ENCODE measurements at places on chromosomes 3 and 15.

DNA sequence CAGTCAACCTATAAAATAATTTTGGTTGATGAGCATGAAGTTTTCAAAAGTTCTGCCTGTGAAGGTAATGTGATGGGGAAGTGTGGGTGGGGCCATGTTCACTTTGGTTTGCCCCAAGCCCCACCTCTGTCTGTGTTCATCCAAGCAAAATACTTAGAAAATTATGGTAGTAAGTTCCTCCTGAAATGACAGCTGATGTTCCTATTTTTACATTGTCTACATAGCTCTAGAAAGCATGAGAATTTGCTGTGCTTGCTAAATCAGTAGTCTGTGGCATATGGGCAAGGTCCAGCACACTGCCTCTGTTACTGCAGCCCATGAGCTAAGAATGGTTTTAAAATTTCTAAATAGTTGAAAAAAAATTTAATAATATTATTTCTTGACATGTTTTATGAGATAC is 21.9 kb upstream of the CP start:
- no peak for DNase-seq

- no peak for DNase-seq
Observed at GRCh38 chr3:97910931-97911351, 61.3 kb downstream of the RIOX2 start.

DNA sequence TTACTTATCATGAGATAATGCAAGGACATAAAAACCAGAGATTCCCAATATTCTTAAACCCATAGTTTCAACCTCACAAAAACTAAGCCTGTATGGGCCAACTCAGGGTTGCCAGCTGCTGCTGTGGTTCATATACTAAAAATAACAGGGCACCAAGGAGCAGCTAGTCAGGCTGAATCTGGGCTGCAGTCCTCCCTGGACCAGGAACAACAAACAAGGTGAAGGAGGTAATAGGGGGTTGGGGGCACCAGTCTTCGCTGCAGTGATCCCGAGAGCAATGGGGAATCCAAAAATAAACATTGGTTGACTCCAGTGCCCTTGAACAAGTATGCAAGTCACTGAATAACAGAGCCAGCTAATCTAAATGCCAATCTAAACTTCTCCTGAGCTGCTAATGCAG is 108.9 kb downstream of the MECOM start:
- DNase-seq: no peak

DNA sequence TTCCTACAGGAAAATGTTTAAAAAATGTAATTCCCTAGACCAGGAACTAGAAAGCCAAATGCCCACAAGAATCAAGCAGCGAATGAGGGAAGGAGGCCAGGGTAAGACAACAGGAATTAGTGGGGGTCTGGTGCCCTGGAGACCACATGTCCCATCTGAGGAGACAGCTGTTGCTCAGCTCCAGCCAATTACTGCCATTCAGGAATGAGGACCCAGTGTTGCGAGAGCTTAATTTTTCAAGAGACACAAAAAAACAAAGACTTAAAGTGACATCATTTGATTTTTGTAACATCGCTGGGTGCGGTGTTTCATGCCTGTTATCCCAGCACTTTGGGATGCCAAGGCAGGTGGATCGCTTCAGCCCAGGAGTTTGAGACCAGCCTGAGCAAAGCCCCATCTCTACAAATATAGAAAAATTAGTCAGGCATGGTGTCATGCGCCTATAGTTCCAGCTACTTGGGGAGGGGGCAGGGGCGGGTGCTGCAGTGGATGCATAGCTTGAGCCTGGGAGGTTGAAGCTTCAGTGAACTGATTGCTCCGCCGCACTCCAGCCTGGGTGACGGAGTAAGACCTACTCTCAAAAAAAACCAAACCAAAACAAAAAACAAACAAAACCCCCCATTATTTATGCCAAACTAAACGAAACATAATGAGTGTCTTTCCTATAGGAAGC is 52.8 kb upstream of the LRIG1 start:
- no peak for DNase-seq

- DNase-seq: no peak
Observed at GRCh38 chr3:178420033-178420432, 116.2 kb upstream of the KCNMB2 start.

GRCh38 chr3:39124876-39125840 is 17.7 kb downstream of the TTC21A start:
- no peak for DNase-seq

DNA sequence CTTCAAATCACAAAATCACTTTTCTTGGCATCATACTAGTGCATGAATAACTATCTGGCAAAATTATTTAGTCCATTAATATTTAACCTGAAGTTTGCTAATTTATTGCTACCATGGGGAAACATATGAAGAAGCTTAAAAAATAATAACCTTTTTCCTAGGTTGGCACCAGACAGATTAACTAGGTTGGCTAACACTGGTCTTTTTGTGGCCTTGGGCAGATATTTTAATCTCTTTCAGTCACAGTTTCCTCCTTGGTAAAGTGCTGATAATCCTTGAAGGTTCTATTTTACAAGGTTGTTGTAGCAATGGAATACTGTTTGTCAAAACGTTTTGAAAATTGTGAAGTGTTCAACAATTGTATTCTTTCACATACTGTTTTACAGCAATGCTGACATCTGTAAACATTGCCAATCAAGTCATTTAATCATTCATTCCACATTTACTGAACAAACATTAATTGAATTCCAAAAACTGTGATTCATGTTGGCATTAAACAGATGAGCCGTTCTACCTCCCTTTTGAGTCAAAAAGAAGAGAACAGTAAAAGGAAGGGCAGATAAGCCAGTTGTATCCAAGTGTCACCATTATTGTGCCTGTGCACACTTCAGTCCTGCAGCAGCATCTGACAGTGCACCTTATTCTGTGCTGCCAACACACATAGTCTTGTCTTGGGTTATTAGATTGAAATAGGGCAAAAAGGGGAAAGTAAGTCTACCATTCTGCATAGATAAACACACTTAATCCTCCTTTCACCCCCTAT is 21.9 kb downstream of the EPHA6 start:
- DNase-seq: no peak

DNA sequence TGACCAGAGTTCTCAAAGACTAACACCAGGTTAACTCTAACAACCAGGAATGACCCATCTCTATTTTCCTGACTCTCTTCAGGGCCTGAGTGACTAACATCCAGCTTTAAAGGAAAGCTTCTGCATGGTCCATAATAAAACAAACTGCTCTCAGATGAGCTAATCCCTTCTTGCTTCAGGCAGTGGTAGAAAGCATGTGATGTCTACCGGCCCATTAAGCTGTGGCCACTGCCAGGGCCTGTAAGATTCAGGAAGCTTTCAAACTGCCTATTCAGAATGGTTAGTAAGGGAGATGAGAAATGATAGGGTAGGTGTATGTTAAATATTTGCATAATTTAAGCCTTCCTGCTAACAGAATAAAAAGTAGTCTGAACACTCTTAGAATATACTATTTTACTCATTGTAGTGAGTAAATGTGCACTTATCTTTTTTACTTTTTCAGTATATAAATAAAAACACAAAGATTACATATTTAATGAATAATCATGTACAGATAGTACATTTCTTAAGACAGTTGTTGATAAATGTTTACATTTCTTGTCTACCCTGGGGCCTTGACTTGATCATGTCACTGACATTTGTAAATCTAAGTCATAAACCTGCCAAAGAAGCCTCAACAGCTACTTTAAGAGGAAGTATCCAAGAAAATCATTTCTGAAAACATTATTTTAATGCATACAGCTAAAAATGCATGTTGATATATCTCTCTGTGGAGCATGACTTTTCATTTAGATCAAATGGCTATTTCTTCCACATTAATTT is 222.0 kb downstream of the MCTP2 start:
- no peak for DNase-seq

DNA sequence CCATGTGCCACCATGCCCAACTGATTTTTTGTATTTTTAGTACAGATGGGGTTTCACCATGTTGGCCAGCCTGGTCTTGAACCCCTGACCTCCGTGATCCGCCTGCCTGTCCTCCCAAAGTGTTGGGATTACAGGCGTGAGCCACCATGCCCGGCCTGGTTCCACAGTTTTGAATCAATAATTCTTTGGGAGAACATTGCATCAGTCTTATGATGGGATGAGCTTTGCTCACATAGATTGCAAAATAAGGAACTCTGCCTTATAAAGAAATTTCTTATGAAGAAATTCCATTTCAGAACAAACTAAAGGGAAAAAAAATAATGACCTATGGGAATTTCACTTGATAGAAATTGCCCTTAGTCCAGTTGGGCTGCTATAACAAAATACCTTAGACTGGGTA is 15.8 kb upstream of the TMPRSS7 start:
- DNase-seq: no peak

GRCh38 chr3:132645058-132645457 is 14.6 kb downstream of the ACAD11 start:
- DNase-seq: no peak

DNA sequence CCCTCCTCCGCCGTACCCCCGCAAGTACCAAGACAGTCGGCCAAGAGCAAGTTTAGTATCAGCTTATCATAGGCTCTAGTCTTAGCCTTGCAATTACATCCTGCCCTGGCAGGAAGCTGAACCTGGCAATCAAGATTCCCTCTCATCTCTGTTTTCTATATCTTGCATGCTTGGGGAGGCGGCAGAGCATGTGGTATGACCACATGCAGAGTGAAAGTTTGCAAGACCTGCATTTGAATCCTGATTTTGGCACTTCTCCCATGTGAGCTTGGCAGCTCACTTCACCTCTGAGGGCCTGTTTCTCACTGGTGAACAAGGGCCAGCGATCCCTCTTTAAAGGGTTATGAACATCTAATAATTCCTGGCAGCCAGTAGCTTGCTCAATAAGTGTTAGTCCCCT is 106.1 kb upstream of the FRMD4B start:
- no peak for DNase-seq

DNA sequence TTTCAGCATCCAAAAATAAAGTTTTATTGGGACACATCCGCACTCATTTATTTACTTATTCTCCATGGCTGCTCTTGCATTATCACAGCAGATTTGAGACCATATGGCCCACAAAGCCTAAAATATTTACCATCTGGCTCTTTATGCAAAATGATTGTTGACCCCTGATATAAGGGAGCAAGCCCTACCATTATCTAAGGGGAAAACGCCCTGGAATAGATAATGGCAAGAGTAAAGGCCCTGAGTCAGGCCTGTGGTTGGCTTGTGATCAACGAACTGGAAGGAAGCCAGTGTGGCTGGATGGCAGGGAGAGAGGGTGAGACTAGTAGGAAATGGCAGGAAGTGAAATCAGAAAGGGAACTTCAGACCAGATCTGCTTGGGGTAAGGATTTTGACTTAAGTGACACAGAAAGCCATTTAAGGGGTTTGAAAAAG is 24.6 kb upstream of the DMXL2 start:
- DNase-seq: no peak

DNA sequence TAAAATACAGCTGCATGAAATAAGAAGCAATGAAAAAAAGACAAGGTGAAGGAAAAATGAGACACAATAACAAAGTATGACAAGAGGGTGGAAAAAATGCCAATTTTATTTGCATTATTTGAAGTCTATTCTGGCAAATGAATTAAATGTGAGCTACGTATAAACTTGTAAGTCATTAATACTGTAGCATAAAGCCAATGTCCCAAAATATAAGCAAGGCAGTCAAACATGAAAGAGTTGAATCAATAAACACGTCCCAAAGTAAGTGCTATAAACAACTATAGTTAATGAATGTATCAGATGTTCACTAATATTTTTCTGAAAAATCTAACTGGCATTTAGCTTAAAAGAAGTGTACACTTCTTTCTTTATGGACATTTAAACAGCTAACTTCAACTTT is 481.9 kb downstream of the ROBO1 start:
- DNase-seq: no peak

DNA sequence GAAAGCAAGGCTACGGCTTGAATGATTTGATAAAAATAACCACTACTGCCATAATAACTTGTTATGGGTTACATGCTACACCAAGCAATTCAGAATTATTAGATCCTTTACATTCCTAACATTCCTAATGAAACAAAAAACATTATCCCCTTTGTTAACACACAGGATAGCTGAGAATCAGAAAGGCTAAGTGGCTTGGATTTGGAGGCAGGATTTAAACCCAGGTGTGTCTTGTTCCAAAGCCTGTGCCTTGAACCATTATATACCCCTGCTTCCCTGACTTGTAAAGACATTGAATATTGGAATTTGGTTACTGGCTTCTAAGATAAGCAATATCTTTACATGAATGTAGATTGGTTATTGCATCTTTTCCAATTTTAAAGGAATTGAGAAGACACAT is 417.1 kb upstream of the GOLIM4 start:
- no peak for DNase-seq

DNA sequence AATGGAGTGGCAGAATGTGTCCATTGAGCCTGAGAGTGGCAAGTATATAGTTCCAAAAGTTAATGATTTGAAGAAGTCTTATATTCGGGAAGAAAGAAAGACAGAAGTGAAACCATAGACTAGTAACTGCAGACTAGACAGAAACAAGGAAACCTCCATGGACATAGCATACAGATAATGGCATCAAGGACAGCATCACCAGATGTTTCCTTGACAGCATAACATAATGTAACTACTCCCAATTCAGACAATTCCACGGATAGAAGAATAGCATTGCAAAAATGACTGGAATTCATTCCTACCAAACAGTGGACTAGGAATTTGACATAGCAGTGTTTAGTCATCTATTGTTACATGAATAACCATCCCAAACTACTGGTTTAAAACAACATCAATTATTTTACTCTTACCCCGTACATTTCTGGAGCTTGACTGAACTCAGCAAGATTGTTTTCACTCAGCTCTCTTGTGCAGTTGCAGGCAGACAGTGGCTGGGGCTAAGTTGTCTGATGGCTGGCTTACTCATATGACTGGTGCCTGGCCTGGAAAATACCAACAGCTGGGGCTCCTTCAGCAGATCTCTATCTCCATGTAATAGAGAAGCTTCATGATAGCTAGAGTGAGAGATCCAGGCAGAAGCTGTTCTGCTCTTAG is 109.7 kb upstream of the GADL1 start:
- no peak for DNase-seq

DNA sequence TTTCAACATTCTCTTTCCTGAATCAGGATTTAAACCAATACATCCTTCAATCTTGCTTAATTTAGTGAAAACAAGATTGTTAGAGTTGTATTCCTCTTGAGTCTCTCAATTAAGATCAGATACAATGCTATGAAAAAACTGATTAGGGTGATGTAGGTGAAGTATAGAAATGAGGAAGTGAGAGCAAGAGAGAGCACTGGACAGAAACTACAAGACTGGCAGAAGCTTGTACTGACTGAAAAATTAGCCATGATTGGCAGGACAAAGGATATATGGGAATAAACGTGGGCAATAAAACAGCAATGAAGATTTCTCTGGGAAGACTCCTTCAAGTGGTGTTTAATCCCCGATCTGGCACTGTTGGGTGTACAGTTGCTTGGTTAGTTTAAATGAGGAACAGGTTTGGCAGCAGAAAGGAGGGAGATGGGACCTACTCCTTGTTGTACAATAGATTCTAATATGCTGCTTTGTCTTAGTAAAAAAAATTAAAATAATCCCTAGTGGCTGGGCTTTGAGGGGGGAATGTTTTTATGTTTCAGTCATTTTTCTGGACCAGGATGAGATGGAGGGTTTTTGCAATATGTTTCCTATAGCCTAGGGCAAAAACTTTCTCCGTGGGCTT is 252.7 kb downstream of the SLC9A9 start:
- no peak for DNase-seq

- DNase-seq: no peak
Observed at GRCh38 chr15:68213991-68214837, 9.1 kb upstream of the CALML4 start.

- no peak for DNase-seq
Observed at GRCh38 chr15:85690561-85691231, 104.0 kb downstream of the KLHL25 start.
